ENCODE measurements at places on chromosomes 1 and 21. TPM values are rescaled to one million over a fixed set of nuclear protein-coding genes. Genes with fewer than 3 reads are reported as not detected.

SDC3 gene
- 44.1 TPM for total RNA-seq

TTC39A gene
- total RNA-seq: 0.53 TPM

MXRA8 gene
- total RNA-seq: 9.1 TPM

C8B gene
- not detected for total RNA-seq

ACTA1 gene
- total RNA-seq: not detected

Measured in K562 (cell line).